Left renal cortex interstitium (tissue), 4 donors: ENCODE measurements at places on chromosomes 7 and 10. TPM values are rescaled to one million over a fixed set of nuclear protein-coding genes. Genes with fewer than 3 reads are reported as not detected.

The PTPRN2 gene
- 8.5 TPM for polyA plus RNA-seq

GRCh38 chr10:49282879-49283341 lies 16.1 kb upstream of the C10orf71 start:
- DNase-seq: no peak

- DNase-seq: no peak
These were observed 58.5 kb upstream of the CARD11 start for GRCh38 chr7:3102159-3102558.

DNA sequence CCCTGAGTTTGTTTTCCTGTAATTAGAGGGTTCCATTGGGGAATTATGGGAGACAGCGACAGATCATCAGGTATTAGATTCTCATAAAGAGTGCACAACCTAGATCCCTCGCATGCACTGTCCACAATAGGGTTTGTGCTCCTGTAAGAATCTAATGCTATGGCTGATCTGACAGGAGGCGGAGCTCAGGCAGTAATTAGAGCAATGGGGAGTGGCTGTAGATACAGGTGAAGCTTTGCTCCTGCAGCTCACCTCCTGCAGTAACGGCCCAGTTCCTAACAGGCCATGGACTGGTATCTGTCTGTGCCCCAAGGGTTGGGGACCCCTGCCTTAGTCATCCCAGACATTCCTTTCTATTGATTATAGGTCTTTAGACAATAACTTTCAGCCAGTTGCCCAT lies 894 bp upstream of the ZSCAN21 start:
- DNase-seq: no peak

The SSC4D gene
- 3.9 TPM for polyA plus RNA-seq

GRCh38 chr7:44965441-44965903 lies 13.3 kb downstream of the MYO1G start:
- no peak for DNase-seq

The NPTX2 gene
- 3.8 TPM for polyA plus RNA-seq

The SEMA3E gene
- polyA plus RNA-seq: 1.2 TPM

DNA sequence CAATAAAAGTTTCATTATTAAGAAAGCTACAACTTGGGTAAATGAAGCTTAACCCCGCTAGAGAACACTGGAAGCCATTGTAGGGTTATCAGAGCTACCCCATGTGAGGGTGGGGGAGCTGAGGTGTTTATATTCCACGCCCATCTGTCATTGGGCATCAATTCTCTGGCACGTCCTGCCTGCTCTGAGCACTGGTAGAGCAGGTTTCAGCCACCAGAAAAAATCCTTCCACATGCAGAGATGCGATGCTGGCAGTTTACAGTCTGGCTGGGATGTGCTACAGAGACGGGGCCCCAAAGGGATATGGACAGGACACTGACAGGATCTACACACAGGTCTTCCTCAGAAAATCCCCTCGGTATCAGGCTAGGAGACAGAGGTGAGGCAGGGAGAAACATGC lies 15.9 kb upstream of the RAPGEF5 start:
- no peak for DNase-seq

DNA sequence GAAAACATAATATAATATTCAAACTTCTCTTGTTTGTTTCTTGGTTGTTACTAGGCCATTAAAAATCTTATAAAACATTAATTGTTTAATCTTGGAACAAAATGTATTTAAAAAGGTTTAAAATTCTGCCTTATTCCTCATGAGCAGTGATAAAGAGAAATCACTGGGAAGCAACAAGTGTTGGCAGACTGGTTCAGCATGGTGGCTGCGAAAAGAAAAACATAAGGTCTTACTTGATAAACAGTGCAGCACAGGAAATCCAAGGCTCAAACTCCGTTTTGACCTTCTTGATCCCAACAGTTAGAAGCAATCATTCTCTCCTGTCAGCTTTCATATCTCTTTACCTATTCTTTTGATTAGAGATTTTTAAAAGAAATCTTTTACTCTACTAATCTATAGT lies 530.8 kb downstream of the CNTNAP2 start:
- no peak for DNase-seq

- DNase-seq: no peak
These were observed 108.5 kb downstream of the PTPRN2 start for GRCh38 chr7:158479021-158479663.

GRCh38 chr7:148503900-148504487 lies 86.6 kb upstream of the C7orf33 start:
- DNase-seq: no peak

The AS3MT gene
- polyA plus RNA-seq: 21.9 TPM

DNA sequence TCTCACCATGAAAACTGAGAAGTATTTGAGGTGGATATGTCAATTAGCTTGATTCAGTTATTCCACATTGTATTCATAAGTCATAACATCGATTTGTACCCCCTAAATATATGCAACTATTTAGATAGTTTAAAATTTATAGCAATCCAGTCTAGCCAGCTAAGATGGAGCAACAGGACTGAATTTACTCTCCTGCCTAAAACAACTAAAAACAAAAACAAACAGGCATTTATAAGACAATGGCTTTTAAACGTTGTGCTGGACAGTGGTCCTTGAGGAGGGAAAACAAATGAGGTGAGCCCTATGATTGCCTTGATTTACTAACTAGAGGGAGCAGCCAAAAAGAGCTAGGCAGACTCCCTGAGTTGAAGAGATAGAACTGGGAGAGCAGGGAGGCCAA lies 814 bp upstream of the GPAM start:
- no peak for DNase-seq

- DNase-seq: no peak
These were observed 55.9 kb downstream of the ITIH5 start for GRCh38 chr10:7610651-7611389.

The MMP21 gene
- polyA plus RNA-seq: 0.41 TPM

DNA sequence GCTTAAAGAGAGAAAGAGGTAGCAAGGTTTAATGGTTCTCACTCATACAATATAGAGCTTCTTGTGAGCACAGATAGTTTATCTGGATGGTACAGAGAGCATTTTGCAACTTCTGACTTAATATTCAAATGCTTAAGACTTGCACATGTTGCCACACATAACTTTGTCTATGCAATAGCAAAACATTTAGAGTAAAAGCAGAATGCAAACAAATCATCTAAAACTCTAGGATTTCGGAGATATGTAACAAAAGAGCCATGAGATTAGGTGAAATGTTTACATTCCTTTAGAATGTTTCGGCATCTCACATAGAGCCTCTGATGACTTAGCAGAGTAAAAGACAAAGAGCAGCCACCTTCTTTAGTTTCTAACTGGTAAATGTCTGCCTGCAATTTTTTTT lies 717.1 kb upstream of the LRRN3 start:
- no peak for DNase-seq

GRCh38 chr10:8037199-8037801 lies 17.2 kb upstream of the GATA3 start:
- DNase-seq: no peak

The AKR1C1 gene
- polyA plus RNA-seq: 12.9 TPM

The PDE6C gene
- polyA plus RNA-seq: 0.13 TPM
